ENCODE measurements at places on chromosomes 3 and 15.

DNA sequence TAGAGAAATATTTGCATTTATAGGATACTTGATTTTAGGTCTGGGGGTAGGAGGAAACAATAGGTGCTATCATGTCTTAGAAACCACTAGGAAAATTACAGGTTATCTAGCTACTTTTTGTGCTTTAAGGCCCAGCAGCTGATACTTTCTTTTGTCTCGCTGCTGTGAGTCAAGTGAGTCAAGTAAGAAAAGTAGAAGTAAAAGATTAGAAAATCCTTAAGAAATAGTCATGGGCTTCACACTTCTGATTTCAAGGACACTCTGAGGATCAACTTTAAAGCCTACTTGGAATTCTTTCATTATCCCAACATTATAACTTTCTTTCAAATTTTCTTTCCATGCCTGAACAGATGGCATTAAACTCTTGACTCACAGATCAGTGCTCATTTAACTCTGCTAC is 95.2 kb upstream of the RBMS3 start:
- no peak for DNase-seq

- DNase-seq: peak; percentile 2
Observed at GRCh38 chr3:156038869-156039268, 81.5 kb upstream of the KCNAB1 start.

GRCh38 chr15:86231864-86232721 is 152.4 kb downstream of the AGBL1 start:
- peak; percentile 22 for DNase-seq

DNA sequence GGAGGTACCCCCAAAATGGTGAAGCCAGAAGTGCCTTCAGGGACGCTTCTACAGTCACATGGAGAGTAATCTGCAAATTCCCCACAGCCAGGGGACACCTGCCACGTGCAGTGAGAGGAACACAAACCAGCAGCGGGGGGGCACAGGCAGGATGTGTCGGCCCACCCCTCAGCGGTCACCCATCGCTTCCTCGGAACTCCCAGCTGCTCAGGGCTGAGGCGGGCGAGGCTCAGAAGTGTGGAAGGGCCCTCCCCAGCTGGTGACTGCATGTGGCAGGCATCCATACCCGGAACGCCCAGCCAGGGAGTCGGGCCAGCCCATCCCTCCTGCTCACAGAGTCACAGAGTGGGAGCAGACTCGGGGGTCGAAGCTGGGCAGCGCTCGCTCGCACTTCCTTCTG is 63.7 kb downstream of the SLC12A8 start:
- peak; percentile 54 for DNase-seq

GRCh38 chr15:41806291-41807181 is 21.4 kb upstream of the JMJD7 start:
- DNase-seq: no peak

GRCh38 chr3:54139630-54140029 is 17.3 kb downstream of the CACNA2D3 start:
- DNase-seq: no peak

DNA sequence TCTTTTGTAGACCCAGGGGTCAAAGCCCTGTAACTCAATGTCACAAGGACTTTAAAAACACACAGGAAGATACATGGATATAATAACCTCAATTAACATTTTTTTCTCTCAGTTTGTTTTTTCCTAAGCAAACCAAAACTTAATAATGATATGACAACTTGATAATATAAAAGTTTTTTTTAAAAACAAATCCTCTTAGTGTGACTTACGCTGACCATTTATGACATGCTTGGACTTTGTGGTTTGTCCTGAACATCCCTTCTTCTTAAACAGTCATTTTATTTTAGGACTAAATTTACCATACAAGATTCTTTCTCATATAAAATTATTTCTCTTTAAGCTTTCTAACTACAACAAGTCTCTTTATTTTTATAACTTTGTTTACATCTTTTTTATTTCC is 25.4 kb upstream of the FAM3D start:
- no peak for DNase-seq

DNA sequence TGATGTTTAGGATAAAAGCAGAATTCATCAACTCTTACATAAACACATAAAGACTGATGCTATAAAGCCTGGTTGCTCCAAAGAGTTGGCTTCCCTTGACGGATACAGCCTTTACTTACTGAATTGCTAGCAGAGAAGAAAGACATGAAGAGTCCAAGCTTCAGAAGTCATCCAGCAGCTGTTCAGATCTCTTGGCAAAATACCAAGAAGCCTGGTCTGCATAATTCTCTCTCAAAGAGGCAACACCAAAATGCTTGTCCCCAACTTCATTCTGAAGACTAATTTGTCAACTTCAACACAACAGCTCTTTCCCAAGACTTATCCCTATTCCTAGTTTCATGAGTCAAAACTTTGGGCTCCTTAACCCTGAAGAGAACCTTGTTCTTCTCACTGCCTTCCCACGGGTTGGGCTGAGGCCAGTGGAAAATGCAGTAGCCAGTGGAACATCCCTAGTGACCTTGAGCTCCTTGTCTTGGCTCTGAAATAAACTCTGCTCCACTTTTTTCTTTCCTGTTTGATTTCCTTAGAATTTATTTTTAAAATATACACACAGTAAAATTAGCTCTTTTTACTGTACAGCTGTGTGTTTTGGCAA is 119.2 kb upstream of the THBS1 start:
- DNase-seq: no peak

- DNase-seq: no peak
Observed at GRCh38 chr3:77539014-77539413, 499.1 kb downstream of the ROBO2 start.

DNA sequence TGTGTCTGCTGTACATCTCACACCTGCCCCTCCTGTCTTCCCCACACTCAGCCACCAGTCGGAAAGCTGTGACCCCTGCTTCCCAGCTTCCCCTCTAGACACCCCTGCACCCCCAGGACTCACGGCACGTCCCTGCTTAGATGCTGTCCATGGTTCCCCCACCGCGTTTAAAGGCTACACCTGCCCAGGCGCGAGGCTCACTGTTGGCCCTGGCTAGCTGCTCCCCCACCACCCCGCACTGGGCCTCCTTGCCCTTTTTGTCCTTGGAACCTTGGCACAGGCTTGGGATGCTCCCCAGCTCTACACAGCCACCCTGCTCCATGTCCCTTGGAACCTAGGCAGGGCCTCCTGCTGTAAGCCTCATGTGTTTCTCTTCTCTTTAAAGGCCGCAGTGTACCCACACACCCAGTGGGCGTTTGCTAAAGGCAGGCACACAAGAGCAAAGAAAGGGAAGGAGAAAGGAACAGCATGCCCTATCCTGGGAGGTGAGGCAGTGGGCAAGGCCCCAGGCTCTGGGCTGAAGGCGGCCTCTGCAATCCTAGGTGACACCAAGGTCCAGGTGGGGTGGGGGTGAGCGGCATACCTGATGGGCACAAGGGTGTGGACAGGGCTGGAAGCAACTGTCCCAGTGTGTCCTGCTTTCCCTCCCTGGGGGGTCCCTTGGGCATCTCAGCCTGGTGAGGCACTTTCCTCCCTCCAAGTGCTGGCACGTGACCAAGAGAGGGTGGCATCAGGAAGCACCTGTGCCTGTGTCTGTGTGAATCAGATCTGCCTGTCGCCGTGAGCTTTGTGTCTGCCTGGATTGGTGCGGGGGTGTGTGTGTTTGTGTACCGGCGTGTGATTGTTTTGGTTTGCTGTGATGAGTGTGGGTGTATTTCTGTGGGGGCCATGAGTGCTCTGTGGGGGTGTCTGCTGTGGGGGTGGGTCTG is 54.4 kb downstream of the TPRA1 start:
- no peak for DNase-seq
